GM23338 (cell line): ENCODE measurements at places on chromosomes 2 and 18. TPM values are rescaled to one million over a fixed set of nuclear protein-coding genes. Genes with fewer than 3 reads are reported as not detected.

DNA sequence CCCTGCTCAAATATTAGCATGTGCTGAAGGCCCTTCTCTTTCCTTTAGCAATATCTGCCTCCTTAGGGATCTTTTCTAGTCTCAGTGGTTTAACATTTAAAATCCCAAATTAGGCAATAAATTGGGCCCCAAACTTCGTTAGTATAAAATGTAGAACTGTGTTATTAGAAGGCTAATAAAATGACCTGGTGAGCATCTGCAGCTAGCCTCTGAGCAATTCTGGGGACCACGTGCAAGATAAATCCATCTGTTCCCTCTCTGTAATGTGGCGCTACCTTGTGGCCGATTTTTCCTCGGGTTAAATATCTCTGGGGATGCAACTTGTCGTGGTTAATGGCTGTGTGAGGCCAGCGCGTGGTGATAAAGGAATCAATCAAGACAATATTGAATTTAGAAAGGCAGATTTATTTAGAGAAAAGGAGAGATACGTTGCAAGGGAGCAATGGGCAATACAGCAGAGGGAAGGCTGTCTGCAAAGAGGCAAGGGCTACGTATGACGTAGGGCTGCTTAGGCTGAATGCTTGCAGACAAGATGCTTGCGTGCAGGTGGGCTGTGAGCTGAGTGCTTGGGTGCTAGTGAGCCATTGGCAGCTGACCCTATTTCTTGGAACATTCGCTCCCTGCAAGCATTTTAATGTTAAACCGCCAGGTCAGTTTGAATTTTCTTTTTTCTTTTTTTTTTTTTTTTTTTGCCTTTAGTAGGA lies 18.5 kb upstream of the IL36G start:
- peak; percentile 74 for DNase-seq

- no peak for DNase-seq
Measured at GRCh38 chr2:223383315-223383714, 218.8 kb downstream of the SCG2 start.

DNA sequence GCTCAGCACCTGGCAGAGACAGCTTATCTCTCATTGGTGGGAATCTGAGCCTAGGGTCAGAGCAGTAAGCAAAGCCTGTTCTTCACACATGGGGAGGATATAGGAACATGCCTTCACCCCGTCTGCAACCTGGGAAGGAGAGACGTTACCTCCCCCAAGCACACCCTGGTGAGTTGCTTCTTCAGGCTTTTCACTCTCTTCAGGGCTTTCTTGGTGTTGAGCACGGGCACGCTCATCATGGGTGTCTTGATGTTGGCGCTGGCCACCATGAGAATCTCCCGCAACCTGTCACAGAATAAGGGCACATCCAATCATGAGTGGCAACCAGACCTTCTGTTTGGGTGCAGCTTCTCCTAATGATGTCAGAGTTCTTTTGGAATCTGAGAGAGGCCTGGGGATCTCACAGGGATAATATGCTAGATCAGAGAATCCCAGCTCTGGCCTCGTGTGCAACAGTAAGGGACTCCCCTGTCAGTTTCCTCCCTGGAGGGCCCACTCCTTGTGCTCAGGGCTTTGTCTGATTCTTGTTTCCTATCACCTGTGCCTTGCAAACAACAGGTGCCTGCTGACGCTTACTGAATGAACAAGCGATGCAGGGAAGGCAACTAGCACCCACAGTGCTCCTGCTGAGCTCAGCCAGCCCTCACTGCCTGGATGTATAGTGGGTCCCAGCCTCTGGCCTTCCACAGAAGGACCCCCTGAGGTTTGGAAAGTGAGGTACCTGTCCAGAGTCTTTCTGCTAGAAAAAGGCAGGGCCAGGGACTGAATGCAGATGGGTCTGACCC lies 66.3 kb downstream of the POLR1A start:
- DNase-seq: no peak

DNA sequence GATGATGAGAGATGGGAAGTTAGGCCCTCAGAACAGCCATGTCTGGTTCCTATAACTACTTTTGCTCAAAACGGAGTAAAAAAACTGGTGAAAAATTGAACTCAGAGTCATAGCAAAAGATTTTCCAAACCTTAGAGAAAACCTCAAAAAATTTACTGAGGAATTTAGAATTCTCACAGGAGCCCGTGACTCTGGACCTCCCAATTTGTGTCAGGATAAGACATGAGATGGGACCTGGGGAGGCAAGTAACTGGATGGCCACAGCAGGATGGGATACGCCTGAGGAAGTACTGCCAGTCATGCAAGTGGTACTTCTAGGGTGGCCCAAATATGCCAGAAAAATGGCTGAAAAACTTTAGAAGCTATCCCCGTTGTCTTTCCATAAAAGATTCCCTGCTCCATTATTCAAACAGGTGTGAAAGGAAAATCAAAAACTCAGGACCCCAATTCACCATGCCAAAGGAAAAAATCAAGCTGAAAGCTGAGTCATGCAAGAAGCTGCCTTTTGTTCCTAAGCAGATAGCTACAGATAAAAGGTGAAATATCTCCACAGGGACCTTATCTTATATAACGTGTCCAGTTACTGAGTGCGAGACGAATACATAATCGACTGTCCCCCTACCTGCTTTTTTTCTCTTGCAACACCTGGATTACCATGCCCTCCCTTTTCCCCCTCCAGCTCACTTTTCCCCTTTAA lies 34.1 kb upstream of the LIPG start:
- no peak for DNase-seq

DNA sequence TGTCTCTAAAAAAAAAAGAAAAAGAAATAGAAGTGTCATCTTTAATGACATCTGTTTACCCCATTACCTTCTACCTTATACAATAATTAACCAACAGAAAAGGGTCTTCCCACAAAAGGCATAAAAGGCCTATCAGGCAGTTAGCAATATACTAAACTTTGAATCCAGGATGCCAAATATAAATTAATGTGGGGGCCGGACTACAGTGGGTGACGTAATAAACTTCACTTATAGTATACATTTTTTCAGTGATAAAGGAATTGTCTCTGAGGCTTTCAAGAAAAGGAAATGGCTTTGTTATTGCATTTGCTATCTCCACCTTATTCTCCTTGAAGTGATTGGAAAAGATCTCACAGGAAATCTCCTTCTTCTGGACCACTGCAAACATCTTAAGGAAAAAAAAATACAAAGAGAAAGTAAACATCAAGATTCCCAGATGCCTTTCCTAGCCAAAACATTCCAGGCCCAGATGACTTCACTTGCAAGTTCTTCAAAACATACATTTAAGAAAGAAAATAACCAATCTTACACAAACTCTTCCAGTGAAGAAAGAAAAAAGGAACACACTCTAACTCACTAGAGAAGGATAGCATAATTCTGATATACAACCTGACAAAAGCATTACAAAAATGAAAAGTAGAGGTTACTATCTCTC lies 126.2 kb upstream of the CAB39 start:
- DNase-seq: no peak

The DNAJC10 gene
- 83.1 and 96.9 TPM in 2 replicates for total RNA-seq

The PARD3B gene
- total RNA-seq: 3.3 and 3.5 TPM in 2 replicates
